Stomach (tissue), 19 donors: ENCODE measurements at places on chromosomes 4 and X.
A peak's percentile ranks its signal among the peaks of the same experiment; 100 is the strongest.

GRCh38 chr4:101604976-101605375 is 185.6 kb upstream of the BANK1 start:
- DNase-seq: no peak
- no peak overlapping the region for H3K4me3 ChIP-seq
- no peaks in the 10 kb centered on the region for H3K36me3 ChIP-seq
- H3K27me3 ChIP-seq: no peaks in the 10 kb centered on the region

GRCh38 chr4:10320130-10320529 is 137.1 kb downstream of the ZNF518B start:
- H3K27ac ChIP-seq: no peak overlapping the region
- no peaks in the 10 kb centered on the region for H3K36me3 ChIP-seq
- H3K4me1 ChIP-seq: no peaks in the 10 kb centered on the region
- H3K4me3 ChIP-seq: no peak overlapping the region
- no peaks in the 10 kb centered on the region for H3K27me3 ChIP-seq

- no peak overlapping the region for H3K27ac ChIP-seq
- no peak for DNase-seq
- no peaks in the 10 kb centered on the region for H3K27me3 ChIP-seq
- no peak overlapping the region for H3K4me3 ChIP-seq
- no peaks in the 10 kb centered on the region for H3K4me1 ChIP-seq
Measured at GRCh38 chr4:150063128-150063527, 15.1 kb upstream of the DCLK2 start.

- peak overlapping the region; percentile 68 for H3K27ac ChIP-seq
- H3K36me3 ChIP-seq: no peaks in the 10 kb centered on the region
- DNase-seq: peak; percentile 95
- peaks cover 95% of the 10 kb centered on the region for H3K4me1 ChIP-seq
Measured at GRCh38 chr4:143381189-143382118, 44.8 kb downstream of the GAB1 start.

- H3K27me3 ChIP-seq: no peaks in the 10 kb centered on the region
- no peak overlapping the region for H3K4me3 ChIP-seq
- no peaks in the 10 kb centered on the region for H3K4me1 ChIP-seq
- no peak overlapping the region for H3K27ac ChIP-seq
- no peaks in the 10 kb centered on the region for H3K36me3 ChIP-seq
- DNase-seq: peak; percentile 56
Measured at GRCh38 chr4:149264093-149264733, 551.4 kb downstream of the IQCM start.

DNA sequence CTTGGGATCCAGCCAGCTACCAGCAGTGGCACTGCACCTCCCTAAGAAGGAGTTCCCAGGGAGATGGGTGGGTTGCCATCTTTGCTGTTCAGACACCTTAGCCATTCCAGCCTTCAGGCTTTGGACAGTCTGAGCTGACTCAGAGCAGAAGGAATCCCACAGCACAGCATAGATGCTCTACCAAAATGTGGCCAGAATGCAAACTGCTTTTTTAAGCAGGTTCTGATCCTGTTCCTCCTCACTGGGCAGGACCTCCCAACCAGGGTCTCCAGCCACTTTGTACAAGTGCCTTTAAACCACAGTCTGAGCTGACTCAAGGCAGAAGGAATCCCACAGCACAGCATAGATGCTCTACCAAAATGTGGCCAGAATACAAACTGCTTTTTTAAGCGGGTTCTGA is 209.0 kb downstream of the NPNT start:
- H3K27me3 ChIP-seq: no peaks in the 10 kb centered on the region
- DNase-seq: no peak
- H3K27ac ChIP-seq: no peak overlapping the region
- no peak overlapping the region for H3K4me3 ChIP-seq
- no peaks in the 10 kb centered on the region for H3K4me1 ChIP-seq

GRCh38 chr4:67201334-67201733 is 344.0 kb downstream of the CENPC start:
- no peak overlapping the region for H3K27ac ChIP-seq
- no peaks in the 10 kb centered on the region for H3K27me3 ChIP-seq
- no peak for DNase-seq
- H3K4me1 ChIP-seq: no peaks in the 10 kb centered on the region

- H3K27me3 ChIP-seq: no peaks in the 10 kb centered on the region
- H3K4me1 ChIP-seq: no peaks in the 10 kb centered on the region
- H3K4me3 ChIP-seq: no peak overlapping the region
- no peak overlapping the region for H3K27ac ChIP-seq
- DNase-seq: no peak
Measured at GRCh38 chr4:100894339-100894870, 376.6 kb upstream of the EMCN start.

DNA sequence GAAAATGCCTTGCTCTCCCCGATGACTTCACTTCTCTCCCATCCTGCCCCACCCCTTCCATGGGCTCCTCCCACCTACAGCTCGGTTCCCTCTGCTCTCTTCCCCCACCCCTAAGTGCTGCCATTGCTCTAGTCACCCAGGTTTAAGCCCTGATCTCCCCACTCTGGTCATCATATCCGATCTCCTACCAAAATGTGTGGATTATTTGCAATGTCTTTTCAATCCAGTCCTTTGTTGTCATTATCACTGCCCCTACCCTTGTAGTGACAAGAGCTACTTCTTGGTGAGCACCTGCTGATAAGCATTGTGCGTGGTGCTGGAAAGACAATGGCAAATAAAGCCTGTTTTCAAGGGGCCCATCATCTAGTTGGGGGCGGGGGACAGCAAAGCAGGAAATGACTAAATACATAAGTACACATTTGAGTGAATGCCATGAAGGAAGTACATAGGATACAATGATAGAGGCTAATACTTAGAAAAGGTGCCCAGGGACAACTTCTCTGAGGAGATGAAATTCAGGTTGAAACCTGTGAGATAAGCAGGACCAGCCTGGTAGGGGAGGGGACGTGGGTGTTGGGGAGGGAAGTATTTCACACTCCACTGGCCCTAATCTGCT is 63.8 kb downstream of the DLG3 start:
- DNase-seq: no peak
- H3K4me1 ChIP-seq: no peaks in the 10 kb centered on the region
- H3K27me3 ChIP-seq: no peaks in the 10 kb centered on the region
- peaks cover 9% of the 10 kb centered on the region for H3K36me3 ChIP-seq
- no peak overlapping the region for H3K4me3 ChIP-seq

DNA sequence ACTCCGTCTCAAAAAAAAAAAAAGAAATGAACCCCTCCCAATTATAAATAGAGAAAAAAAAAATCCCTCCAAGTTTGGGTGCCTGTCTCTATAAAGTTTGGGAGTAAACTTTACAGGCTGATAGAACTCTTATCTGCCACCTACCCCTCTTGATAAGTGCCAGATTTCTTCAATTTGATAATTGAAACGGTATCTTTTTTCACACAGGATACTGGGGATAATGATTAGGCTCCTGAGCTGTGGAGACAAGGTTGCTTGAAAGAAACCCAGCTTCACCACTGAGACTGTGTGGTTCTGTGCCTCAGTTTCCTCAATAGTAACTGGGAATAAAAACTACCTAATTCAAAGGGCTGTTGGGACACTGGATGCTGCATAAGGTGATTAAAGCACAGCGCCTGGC is 606 bp downstream of the EFHC2 start:
- H3K36me3 ChIP-seq: no peaks in the 10 kb centered on the region
- no peak for DNase-seq
- H3K4me1 ChIP-seq: no peaks in the 10 kb centered on the region
- H3K27ac ChIP-seq: no peak overlapping the region
- H3K4me3 ChIP-seq: peak overlapping the region; percentile 51
- H3K27me3 ChIP-seq: no peaks in the 10 kb centered on the region

- no peak overlapping the region for H3K27ac ChIP-seq
- H3K4me1 ChIP-seq: peaks cover 6% of the 10 kb centered on the region
- no peaks in the 10 kb centered on the region for H3K27me3 ChIP-seq
- no peak overlapping the region for H3K4me3 ChIP-seq
- DNase-seq: peak; percentile 2
- H3K36me3 ChIP-seq: no peaks in the 10 kb centered on the region
Measured at GRCh38 chr4:8917321-8917811, 45.7 kb upstream of the HMX1 start.

GRCh38 chr4:99811850-99812249 is 4.8 kb upstream of the DAPP1 start:
- peaks cover 5% of the 10 kb centered on the region for H3K4me1 ChIP-seq
- no peak overlapping the region for H3K27ac ChIP-seq
- no peak overlapping the region for H3K4me3 ChIP-seq
- no peaks in the 10 kb centered on the region for H3K27me3 ChIP-seq
- H3K36me3 ChIP-seq: no peaks in the 10 kb centered on the region

- H3K36me3 ChIP-seq: no peaks in the 10 kb centered on the region
- H3K27ac ChIP-seq: no peak overlapping the region
- H3K4me3 ChIP-seq: no peak overlapping the region
- peak; percentile 67 for DNase-seq
Measured at GRCh38 chr4:138870737-138871554, 144.6 kb upstream of the NOCT start.

GRCh38 chr4:150018257-150018656 is 60.0 kb upstream of the DCLK2 start:
- no peaks in the 10 kb centered on the region for H3K4me1 ChIP-seq
- H3K27ac ChIP-seq: no peak overlapping the region
- H3K27me3 ChIP-seq: no peaks in the 10 kb centered on the region
- no peak for DNase-seq
- H3K36me3 ChIP-seq: no peaks in the 10 kb centered on the region
- no peak overlapping the region for H3K4me3 ChIP-seq

GRCh38 chrX:12987340-12987739 is 12.4 kb downstream of the TMSB4X start:
- no peaks in the 10 kb centered on the region for H3K36me3 ChIP-seq
- peaks cover 21% of the 10 kb centered on the region for H3K4me1 ChIP-seq
- H3K27me3 ChIP-seq: no peaks in the 10 kb centered on the region
- H3K4me3 ChIP-seq: no peak overlapping the region
- peak overlapping the region; percentile 66 for H3K27ac ChIP-seq
- no peak for DNase-seq

GRCh38 chr4:98310867-98311266 is 49.7 kb downstream of the RAP1GDS1 start:
- H3K27ac ChIP-seq: no peak overlapping the region
- no peaks in the 10 kb centered on the region for H3K36me3 ChIP-seq
- no peaks in the 10 kb centered on the region for H3K27me3 ChIP-seq
- no peak for DNase-seq
- no peak overlapping the region for H3K4me3 ChIP-seq

GRCh38 chr4:95660719-95661118 is 111.9 kb upstream of the UNC5C start:
- H3K27ac ChIP-seq: no peak overlapping the region
- DNase-seq: no peak
- no peaks in the 10 kb centered on the region for H3K4me1 ChIP-seq
- no peaks in the 10 kb centered on the region for H3K27me3 ChIP-seq
- no peaks in the 10 kb centered on the region for H3K36me3 ChIP-seq
- H3K4me3 ChIP-seq: no peak overlapping the region

DNA sequence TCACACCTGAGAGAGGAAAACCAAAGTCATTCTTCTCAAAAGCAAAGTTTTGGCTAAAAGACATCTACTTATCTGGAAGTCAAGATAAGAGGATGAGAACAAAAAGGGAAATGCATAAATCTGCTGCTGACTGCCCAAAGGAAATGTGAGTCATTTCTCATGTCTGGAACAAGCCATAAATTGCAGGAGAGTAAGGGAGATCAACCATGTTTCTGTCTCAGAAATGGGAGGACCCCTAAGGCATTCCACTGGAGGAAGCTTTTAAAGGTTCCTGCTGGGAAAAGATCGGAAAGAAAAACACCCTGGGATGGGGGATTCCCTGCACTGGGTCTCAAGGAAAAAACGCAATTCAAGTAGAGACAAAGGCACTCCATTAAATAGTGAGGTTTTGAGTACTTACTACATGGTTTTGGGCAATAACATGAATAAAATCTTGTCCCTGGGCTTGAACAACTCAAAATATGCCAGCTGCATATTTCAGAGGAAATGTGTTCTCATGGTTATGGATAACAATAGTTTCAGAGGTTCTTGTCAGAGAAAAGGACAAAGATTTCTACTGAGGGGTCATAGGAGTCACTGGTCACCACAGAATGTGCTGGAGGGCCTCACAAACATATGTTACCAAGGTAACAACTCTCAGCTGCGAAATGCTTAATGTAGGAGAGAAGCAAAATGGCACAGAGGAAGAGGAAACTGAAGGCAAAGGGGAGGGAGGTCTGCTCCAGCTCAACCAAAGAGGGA is 19.3 kb downstream of the GPR143 start:
- H3K4me1 ChIP-seq: no peaks in the 10 kb centered on the region
- no peaks in the 10 kb centered on the region for H3K27me3 ChIP-seq
- no peaks in the 10 kb centered on the region for H3K36me3 ChIP-seq
- no peak overlapping the region for H3K4me3 ChIP-seq
- DNase-seq: peak; percentile 11

GRCh38 chrX:36867143-36867542 is 141.0 kb upstream of the FAM47C start:
- no peaks in the 10 kb centered on the region for H3K4me1 ChIP-seq
- peak; percentile 59 for DNase-seq
- no peak overlapping the region for H3K4me3 ChIP-seq

- H3K4me3 ChIP-seq: no peak overlapping the region
- no peaks in the 10 kb centered on the region for H3K27me3 ChIP-seq
- no peaks in the 10 kb centered on the region for H3K4me1 ChIP-seq
Measured at GRCh38 chr4:81432825-81433224, 38.9 kb downstream of the RASGEF1B start.

DNA sequence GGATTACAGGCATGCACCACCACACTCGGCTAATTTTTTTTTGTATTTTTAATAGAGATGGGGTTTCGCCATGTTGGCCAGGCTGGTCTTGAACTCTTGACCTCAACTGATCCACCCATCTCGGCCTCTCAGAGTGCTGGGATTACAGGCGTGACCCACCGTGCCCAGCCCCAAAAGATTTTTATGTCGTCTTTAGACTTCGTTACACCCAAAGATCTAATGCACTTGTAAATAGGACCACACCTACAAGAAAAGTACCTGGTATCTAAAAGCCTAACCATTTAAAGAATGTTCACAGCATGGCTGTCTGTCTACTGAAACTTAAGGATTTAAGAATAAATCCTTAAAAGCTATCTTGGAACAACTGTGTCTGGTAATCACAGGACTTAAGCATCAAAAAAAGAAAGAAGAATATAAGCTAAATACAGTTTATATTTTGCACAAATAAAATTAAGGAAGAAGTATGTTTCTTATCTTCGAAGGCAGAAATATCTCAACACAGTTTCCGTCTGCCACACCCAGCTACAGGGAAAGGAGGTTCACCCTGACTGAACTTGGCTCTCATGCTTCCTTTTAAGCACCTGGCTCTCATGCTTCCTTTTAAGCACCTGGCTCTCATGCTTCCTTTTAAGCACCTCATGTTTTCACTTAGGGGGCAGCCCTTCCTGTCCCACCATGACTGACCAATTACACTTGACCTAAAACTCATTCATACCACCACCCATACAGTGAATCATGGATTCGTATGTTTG is 92.0 kb upstream of the STS start:
- H3K4me3 ChIP-seq: no peak overlapping the region
- no peaks in the 10 kb centered on the region for H3K27me3 ChIP-seq
- peaks cover 4% of the 10 kb centered on the region for H3K36me3 ChIP-seq
- peak; percentile 48 for DNase-seq
